ENCODE measurements at places on chromosomes 5 and 9.

DNA sequence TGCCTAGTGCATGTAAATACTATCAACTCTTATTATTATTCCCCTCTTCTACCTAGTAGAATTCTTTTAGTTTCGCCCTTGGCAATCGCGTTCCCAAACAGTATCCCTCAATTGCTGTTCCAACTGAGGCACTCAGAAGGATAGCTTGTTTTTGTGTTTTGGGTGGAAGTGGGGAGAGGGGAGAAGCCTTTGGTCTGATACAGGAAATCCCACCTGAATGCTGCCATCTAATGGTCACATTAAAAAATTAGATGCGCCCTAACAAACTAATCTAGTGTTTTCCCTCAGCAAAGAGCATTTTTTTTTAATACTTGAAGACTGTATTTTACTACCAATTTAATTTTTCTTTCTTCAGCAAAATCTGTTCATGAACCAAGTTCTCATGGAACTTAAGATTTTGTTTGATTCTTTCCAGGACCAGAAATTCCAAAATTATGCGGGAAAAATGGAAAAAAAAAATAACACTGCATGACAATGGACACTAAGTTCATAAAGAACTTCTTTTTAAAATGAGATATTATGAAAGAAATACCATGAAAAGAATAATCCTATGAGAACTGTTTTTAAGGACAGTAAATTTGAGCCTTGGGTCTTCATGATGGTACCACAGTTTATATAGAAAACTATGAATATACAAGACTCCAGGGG, 22.2 kb upstream of the GLDC start:
- no peak for DNase-seq

DNA sequence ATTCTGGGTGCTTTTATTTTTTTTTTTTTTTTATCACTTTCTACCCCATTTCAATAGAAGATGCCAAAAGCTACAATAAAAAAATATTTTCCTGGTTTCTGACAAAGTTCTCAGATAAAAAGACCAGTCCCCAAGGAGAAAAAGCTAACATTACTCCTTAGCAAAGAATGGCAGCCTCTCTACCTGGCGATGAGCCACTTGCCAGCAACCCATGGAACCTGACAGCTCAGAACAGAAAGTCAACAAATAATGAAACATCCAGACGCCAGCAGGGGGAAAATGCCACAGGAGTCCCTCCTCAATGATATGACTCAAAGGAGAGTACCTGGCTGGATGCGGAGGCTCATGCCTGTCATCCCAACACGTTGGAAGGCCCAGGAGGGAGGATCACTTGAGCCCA, 123.2 kb downstream of the MYO10 start:
- DNase-seq = no peak

GRCh38 chr5:8491254-8491653, 622.3 kb downstream of the MTRR start:
- DNase-seq = no peak

- no peak for DNase-seq
These were observed 28.4 kb downstream of the SYK start for GRCh38 chr9:90830051-90830450.

DNA sequence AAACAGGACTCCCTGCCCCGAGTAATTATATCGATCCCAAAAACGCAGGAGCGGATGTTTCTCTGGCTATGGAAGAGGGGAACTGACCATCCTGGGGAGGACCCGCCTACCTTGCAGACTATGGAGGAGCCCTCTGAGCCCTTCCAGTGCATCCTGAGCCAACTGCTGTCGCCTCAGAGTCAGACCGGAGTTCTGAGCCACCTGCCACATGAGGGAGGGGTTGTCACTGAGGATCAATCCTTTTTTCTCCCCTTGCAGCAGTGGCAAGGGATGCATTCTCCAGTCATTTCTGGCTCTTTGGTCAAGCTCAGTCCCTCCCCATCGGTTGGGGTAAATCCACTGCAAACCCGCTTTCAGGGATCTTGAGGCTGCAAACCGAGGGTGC, 709 bp downstream of the FANCG start:
- DNase-seq = no peak

DNA sequence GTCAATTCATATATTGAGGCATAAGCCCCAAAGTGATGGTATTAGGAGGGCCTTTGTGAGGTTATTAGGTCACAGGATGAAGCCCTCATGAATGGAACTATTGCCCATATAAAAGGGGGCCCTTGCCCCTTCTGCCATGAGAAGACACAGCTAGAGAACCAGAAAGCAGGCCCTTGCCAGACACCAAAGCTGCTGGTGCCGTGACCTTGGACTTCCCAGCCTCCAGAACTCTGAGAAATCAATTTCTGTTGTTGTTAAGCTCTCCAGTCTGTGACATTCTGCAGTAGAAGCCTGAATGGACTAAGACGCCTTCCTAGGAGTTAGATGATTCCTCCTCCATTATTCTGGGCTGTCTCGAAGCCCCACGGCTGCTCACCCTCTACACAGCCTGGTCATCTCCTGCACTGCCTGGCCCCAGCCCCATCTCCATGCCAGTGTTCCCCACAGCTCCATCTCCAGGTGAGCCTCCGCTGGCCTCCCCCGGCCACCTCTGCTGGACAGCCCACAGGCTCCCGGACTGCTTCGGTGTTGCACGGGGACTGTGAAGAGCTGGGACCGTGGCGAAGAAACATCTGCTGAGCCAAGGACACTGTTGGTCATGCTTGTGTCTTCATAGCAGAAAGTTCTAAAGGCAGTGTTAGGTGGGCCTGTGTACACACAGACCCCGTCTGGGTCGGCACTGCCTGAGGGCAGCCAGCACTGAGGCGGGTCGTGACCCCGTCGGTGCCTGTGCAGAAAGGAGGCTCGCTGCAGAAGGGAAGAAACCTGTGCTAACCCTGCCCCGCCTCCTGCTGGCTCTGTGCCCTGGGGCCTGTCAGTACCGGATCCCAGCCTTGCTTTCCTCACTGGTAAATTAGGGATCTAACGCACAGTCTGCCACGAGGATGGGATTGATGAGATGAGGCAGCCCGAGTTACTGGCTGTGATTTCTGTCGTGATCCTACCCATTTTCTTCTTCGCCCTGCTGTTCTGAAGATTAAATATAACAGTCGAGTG, 55.1 kb upstream of the CNOT6 start:
- DNase-seq = no peak

- DNase-seq = no peak
These were observed 62.8 kb downstream of the ERBIN start for GRCh38 chr5:65989158-65989557.

- no peak for DNase-seq
These were observed 345.6 kb downstream of the PLK2 start for GRCh38 chr5:58114324-58114723.

GRCh38 chr5:17167171-17167891, 50.1 kb upstream of the BASP1 start:
- DNase-seq = no peak

- no peak for DNase-seq
These were observed 106.9 kb downstream of the DCP2 start for GRCh38 chr5:113083481-113083880.

- DNase-seq = no peak
These were observed 9.0 kb upstream of the RFX3 start for GRCh38 chr9:3534614-3535404.

- no peak for DNase-seq
These were observed 43.0 kb upstream of the GAS1 start for GRCh38 chr9:86990290-86990689.

DNA sequence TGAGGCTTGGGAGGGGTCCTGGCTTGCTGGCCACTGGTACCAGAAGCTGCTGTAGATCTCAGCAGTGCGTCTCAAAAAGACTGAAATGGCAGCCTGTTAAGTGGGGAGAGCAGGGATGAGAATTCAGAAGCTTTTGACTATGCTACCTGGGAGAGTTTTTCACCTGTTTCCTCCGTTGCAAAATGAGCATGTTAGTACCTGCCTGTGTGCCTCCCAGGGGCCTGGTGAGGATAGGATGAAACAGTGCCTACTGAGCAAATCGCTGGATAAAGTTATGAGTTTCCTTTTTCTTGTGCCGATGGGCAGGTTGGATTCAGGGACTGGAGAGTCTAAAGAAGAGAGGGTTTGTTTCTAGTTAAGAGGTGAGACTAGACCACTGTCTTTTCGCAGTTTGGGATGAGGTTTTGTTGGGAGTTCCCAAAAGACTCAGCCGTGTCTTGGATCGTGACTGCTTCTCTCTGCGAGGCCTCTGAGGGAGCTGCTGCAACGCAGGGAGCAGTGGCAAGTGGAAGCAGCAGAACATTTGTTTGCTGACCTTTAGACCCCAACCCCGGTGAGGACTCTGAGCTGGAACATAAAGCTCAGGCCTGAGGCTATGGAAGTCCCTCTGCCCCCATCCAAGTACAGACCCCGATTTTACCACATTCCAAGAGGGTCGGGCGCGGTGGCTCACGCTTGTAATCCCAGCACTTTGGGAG, 1.4 kb downstream of the RALGPS1 start:
- DNase-seq = no peak

DNA sequence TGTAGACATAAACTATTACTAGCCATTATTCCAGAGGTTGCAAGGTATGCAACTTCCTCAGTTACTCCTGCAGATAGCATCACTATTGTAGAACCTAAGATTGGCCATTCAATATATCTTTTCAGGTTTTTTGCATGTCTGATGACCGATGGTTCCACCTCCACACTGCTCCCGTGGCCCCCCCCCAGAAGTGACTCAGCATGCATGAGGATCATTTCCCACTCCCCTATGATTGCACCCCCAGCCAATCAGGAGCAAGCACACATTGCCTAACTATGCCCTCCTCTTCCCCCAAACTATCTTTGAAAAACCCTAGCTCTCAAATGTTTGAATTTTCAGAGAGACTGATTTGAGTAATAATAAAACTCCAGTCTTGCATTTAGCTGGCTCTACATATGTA, 601.4 kb upstream of the TLE4 start:
- no peak for DNase-seq

DNA sequence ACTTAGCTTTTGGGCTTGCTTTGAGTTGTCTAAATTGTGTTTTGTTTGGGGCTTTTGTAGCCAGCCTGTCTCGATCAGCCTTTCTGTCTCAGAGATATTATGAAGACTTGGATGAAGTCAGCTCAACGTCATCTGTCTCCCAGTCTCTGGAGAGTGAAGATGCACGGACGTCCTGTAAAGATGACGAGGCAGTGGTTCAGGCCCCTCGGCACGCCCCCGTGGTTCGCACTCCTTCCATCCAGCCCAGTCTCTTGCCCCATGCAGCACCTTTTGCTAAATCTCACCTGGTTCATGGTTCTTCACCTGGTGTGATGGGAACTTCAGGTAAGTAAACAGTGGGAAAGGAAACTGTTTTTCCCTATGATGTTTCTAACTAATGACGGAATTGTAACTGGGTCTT, 48.6 kb downstream of the NUP214 start:
- DNase-seq = no peak

DNA sequence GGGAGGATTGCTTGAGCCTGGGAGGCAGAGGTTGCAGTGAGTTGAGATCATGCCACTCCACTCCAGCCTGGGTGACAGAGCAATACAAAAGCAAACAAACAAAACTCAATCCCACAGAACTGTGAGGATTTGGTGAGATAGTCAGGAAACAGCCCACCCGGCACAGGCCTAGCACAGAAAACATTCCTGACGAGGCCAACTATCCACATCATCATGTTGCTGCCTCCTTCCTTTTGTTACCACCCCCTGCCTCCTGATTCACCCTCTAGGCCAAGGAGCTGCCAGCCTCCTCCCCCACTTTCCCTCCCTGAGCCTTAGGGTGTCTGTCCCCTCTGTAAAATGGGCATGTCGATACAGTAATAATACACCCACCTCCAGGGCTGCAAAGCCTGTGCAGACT, 39.0 kb downstream of the STK10 start:
- DNase-seq = no peak

GRCh38 chr5:169763376-169764017, 126.4 kb downstream of the DOCK2 start:
- no peak for DNase-seq

Measured in activated T-cell treated with anti-CD3 and anti-CD28 coated beads for 24 hours (primary cell).